ENCODE measurements at places on chromosomes 7 and 10. TPM values are rescaled to one million over a fixed set of nuclear protein-coding genes. Genes with fewer than 3 reads are reported as not detected.

The LRGUK gene
- 17.6 TPM for total RNA-seq

The GIMAP5 gene
- total RNA-seq: 3.7 TPM

The PHYHIPL gene
- 42.4 TPM for total RNA-seq

The ECHDC3 gene
- total RNA-seq: 5.6 TPM

The RP9 gene
- total RNA-seq: 6.6 TPM

The KNDC1 gene
- total RNA-seq: 5.9 TPM

The WEE2 gene
- 0.16 TPM for total RNA-seq

The EPHB6 gene
- total RNA-seq: 55.8 TPM

DNA sequence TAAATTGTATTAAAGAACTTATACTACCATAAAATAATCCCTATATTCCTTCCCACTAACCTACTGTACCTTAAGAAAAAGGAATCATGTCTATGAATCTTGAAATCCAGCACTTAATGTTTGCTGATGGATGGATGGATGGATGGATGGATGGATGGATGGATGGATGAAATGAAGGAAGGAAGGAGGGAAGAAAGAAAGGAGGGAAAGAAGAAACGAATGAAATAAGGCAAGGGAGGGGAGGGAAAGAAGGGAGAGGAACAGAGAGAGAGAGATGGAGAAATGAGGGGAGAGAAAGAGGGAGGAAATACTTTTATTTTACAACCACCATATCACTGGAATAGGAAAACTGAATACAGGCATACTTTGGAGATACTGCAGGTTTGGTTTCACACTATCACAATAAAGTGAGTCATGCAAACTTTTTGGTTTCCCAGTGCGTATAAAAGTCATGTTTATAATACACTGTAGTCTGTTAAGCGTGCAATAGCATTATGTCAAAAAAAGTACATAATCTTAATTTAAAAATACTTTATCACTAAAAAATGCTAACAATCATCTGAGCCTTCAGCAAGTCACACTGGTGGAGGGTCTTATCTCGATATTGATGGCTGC is 219.8 kb downstream of the CHCHD3 start:
- no peak for DNase-seq

GRCh38 chr7:24480501-24480900 is 92.8 kb upstream of the PALS2 start:
- no peak for DNase-seq

DNA sequence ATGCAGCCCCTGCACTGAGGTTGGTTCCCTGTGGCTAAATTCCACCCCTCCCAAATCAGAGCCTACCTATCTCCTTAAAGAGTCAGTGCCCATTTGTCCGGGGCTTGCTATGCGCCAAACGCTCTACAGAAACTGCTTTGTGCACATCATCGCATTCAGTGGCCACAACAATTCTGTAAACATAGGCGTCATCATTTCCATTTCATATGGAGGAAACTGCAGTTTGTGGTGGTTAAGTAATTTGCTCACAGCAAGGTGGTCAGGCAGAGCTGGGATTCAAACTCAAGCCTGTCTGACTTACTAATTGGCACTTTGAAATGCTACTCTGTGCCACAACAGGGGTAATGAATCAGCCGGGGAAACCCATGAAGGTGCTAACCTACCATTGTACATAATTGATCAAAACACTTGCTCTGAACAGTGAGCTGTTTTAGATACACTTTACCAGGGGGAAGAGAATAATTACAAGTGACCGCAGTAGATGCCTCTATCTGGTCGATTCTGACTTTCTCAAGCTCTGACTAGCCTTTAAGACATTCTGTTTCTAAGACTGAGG is 775.5 kb downstream of the LRMDA start:
- DNase-seq: no peak

GRCh38 chr7:2100278-2101208 is 132.2 kb downstream of the MAD1L1 start:
- DNase-seq: no peak

GRCh38 chr10:92681306-92681834 is 8.4 kb upstream of the HHEX start:
- no peak for DNase-seq

DNA sequence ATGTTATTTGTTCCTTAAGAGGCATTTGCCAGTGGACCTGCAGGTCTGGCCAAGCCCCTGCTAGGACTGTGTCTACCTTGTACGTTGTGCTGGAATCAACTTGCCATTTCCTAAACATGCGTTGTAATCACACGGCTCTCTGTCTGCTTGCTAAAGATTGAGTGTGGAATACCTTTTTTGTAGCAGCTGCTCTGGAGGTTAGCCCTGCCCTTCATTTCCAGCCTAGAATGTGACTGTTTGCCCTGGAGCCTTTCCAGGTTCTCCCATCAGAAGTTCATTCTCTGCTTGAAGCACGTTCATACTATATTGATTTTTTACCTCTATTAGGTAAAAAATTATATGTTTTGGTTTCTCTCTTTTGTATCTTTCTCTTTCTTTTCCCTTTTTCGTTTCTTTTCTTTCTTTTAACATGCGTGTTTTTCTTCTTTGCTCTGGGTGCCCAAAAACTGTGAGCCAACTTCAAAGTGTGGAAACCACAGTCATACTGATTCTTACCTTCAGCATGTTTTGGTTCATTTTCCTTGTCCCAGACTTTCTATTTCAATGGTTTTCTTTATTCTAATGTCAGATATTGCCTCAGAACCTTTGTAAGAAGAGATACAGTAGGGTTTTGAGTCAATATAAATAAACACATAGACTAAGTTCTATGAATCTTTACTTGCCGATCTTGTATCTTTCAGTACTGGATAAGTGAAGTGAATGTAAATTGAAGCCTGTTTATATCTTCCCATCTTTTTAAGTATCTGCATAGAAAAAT is 111.9 kb upstream of the RPA3 start:
- DNase-seq: no peak

- no peak for DNase-seq
Measured at GRCh38 chr7:5626498-5626897, 155.0 kb downstream of the RNF216 start.

- no peak for DNase-seq
Measured at GRCh38 chr10:113879691-113880090, 25.2 kb downstream of the NHLRC2 start.

- peak; percentile 30 for DNase-seq
Measured at GRCh38 chr10:118584181-118584954, 11.1 kb downstream of the PRLHR start.

GRCh38 chr10:1737222-1738061 is at the start of gene ADARB2:
TSS of gene ADARB2 (minus strand) at chr10:1737525.
- peak; percentile 79 for DNase-seq

GRCh38 chr7:99096124-99096887 is 47.6 kb downstream of the SMURF1 start:
- DNase-seq: no peak

- DNase-seq: no peak
Measured at GRCh38 chr10:86362129-86362527, 4.5 kb downstream of the GRID1 start.

- no peak for DNase-seq
Measured at GRCh38 chr7:99011341-99011705, 132.6 kb downstream of the SMURF1 start.

DNA sequence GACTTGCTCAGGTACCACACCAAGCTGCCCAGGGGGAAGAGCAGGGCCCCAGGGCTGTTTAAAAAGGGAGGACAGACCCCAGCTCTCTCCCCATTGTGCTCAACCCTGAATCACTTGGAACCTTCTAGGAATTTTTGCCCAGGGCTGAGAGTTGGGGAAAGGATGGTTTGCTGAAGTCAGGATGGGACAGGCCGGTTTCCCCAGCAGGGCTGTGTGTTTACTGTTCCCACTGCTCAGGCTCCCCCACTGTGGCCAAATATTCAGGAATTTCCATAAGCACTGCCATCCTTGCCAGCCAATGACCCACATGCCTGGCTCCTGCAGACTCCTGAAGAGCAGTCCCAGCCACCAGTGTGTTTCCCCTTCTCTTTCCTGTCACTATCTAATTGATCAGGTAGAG is 120.7 kb downstream of the WDFY4 start:
- DNase-seq: no peak

DNA sequence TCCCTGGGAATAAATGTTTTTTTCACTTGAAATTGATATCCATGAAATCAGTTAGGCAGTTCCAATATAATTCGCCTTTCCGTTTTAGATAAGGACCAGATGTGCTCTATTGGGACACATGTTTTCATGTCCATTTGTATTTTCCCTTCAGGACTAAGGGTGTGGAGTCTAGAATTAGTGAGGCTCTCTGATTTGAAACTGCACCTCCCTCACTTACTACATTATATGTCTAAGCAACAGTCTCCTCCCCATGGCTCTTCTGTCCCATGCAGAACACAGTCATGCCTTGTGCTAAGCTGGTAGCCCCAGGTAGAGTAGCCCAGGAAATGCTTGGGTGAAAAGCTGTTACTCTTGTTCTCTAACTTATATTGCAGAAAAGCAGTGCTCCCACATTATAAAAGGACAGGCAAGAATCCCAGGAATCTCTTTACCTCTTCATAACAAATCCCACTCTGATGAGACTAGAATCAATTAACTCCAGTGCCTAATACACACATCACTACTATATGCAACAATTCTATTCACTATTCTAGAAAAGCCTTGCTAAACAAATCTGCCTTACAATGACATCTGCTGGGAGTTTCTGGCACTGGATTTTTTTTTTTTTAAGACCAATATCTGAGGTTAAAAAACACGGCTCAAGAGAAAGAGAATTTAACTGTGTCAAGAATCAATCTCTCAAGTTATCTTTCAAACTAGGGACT is 293.9 kb downstream of the SNX13 start:
- no peak for DNase-seq

GRCh38 chr10:118114992-118115391 is 68.3 kb upstream of the RAB11FIP2 start:
- no peak for DNase-seq

DNA sequence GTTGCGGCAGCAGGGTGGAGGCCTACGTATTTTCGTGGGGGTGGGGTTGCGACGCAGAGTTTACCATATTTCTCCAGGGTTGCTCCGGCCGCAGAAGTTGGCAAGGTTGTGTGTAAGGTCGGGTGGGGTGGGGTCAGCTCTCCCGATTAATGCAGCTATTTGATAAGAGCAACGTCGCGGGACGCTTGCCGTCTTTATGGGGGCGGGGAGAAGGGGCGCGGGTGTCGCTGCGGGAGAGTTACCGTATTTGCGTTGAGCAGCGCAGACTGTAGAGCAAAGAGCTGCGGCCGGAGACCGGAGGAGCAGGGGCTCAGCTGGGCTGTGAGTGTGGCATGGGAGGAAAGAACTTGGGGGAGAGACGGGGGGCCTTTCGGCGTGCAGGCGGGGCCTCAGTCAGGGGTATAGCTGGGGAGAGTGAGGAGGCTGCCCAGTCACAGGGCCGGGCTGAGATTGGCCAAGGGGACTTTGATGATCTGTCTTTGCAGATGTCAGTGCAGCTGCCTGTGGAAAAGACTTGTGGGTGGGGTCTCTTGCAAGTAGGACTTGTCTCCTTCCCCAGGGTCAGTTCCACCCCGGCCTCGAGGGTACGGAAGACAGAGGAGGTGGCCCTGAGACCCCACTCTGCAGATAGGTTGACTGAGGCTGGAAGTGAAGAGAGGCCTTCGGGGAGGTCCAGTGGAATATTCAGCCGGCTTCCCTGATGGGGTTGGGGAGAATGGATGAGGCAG is 26.6 kb downstream of the ZNF775 start:
- DNase-seq: peak; percentile 71

GRCh38 chr10:55820478-55820877 is 540.6 kb downstream of the ZWINT start:
- DNase-seq: no peak

DNA sequence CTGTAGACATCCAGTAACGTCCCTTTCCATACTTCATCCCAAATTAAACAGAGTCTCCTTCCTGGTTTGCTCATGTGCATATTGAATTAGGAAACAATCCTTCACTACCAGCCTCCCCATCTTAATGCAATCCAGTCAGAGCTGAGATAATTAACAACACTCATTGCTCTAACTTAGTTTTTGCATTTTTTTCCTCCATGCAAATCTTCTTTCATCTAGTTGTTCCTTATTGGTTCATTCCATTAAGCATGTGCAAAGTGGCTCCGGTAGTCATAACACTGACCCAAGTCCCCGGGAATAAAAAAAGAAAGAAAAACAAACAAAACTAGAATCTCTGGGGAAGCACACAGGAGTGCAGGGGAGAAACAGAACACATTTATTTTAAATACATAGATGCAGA is 1176.1 kb downstream of the GATA3 start:
- DNase-seq: no peak

DNA sequence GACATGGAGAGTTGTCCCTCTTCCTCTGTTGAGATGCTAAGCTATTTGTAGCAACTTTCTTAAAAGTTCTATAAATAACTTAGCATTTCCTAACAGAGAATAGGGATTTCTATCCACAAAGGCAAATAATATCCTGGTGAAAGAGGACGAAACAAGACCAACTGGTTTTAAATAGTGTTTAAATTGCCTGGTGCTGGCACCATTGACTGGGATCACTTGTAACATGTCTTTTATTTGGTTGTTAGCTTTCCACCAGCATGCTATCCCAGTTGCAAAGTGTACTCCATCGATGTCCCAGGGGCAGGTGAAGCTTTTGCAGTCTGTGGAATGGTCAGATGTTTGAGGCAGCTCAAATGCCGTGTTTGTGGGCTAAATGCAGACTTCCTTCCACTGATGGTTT is 3.7 kb downstream of the SUFU start:
- no peak for DNase-seq

DNA sequence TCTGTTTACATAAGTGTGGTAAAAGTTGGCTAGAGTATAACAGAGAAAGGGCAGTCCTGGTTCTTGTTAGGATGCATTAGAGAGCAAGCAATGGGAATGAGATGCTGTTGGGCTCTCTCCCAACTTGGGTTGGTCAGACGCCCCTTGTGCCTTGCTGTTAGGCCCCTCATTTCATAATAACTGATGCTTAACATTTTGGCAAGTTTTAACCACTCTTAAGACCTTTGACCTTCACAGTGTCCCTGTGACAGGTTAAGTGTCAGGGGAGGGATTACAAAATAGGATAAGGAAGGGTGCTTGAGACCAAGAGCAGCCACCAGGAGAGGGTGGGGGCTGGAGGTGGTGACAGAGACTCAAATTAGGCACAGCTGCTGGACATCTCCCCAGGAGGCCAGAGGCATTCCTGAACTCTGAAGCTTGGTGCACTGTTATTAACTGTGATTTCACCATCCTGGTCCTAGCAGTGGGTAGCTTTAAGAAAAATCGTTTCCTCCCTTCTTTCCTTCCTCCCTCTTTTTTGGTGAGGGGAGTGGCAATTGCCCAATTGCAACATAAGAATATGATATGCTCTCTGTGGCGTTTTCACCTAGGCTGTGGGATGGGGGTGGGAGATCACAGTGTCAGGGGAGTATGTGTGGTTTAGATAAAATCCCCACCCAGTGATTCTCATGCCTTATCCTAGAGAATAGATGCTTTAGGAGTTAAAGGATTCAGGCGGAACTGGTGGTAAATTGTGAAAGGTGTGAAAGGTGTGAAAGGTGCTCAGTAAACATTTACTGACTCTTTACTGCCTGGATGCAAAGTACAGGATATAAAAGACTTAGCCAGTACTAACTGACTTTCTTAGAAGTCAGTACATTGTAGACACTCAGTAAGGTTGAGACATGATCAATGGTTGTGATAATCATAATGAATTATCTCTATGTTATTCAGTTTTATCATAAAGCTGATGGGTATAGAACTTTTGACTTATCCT is 270.5 kb downstream of the BICC1 start:
- no peak for DNase-seq

- DNase-seq: no peak
Measured at GRCh38 chr7:122550545-122550944, 148.4 kb downstream of the RNF133 start.
